ENCODE measurements at places on chromosomes 16 and 17. TPM values are rescaled to one million over a fixed set of nuclear protein-coding genes. Genes with fewer than 3 reads are reported as not detected.
A peak's percentile ranks its signal among the peaks of the same experiment; 100 is the strongest.

DNA sequence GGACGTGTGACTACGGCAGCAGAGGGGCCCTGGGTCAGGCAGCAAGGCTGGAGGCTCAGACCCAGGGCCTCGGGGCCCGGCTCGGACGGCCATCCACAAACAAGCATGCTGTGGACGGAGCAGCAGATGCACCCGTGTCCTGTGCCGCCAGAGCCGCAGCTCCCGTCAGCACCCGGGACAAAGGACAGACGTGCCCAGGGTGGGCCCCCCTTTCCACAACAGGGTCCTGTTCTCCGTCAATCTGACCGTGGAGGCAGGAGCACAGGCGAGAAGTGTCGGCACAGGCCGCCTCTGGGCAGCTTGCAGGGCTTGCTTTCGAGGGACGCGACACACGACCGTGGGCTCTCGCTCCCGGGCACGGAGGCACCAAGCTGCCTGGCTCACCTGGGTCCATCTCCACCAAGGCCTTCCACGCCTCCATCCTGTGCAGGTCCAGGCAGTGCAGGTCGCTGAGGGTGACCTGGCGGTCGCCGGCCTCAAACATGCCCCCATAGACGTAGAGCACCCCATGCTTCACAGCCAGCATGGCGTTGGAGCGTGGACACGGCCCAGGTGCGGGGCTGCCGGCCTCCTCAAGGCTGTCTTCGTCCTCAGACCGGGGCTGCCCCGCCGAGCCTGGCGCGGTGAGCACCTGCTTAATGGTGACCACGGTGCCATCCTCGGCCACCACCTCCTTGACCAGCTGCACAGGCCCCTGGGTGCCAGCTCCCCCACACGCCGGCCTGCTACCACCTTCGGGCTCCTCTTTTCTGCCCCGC, 56.7 kb downstream of the KLHDC4 start:
- DNase-seq: no peak

DNA sequence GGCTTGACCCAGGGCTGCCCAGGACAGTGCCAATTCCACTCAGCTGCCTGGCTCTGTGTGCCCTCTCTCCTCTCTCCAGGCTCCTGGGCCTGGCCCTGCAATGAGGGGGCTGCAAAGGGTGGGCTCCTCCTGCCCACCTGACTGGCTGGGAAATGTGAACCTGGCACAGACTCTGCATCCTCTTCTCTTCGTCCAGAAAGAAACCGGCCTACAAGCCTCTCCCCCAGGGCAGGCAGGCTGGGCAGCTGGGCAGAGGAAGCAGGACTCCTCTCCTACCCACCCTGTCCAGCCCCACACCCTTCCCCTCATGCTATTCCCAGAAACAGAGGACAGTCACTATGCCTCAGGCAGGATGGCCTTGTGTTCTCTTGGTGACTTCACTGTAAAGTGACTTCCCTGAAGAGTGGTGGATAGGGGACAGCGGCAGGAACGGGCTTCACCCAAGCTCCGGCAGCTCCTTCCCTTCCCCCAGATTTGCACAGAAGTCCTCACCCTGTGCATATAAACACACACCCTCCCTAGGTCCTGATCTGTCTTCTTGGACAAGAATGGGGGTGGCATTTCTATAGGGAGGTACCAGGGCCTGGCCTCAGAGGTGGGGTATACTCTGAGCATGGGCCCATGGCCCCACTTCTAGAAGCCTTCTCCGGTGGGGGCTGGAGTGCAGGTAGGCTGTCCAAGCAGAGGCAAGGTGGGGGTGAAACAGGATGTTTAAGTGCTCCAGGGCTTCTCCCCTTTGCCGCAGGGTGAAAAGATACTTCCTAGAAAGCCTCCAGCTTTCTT, 4.9 kb upstream of the STAT5A start:
- DNase-seq: peak; percentile 40

DNA sequence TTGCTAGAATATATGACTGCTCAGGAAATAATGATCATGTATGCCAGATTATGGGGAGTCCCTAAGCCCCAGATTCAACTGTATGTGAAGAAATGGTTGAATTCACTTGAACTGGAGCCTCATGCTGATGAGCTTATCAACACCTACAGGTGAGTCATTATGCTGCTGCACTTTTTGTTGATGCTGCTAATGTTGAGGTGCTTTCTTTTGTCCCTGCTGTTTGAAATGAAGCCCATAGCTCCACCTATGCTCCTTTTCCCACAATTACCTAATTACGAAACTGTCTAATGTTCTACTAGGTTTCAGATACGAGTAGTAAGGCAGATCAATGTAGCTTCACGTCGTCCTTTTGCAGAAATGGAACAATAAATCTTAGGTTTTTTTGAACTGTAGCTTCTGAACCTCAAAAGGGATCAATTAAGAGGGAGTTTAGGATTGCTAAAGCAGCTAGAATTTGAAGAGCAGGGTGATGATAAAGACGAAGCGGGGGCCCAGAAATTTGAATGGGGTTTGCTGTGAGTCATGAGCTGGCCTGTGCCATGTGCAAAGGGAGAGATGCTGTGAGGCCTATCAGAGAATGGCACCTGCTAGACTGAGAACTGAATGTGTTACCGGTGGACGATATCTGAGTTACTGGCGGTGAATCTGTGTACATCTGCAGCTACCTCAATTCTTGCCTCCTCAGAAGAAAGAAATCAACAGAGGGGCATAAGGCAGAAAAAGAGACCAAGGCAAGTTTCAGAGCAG, 6.1 kb upstream of the UQCRC2 start:
- DNase-seq: no peak

- DNase-seq: peak; percentile 50
Observed at GRCh38 chr17:75084039-75084660, 3.6 kb upstream of the SLC16A5 start.

DNA sequence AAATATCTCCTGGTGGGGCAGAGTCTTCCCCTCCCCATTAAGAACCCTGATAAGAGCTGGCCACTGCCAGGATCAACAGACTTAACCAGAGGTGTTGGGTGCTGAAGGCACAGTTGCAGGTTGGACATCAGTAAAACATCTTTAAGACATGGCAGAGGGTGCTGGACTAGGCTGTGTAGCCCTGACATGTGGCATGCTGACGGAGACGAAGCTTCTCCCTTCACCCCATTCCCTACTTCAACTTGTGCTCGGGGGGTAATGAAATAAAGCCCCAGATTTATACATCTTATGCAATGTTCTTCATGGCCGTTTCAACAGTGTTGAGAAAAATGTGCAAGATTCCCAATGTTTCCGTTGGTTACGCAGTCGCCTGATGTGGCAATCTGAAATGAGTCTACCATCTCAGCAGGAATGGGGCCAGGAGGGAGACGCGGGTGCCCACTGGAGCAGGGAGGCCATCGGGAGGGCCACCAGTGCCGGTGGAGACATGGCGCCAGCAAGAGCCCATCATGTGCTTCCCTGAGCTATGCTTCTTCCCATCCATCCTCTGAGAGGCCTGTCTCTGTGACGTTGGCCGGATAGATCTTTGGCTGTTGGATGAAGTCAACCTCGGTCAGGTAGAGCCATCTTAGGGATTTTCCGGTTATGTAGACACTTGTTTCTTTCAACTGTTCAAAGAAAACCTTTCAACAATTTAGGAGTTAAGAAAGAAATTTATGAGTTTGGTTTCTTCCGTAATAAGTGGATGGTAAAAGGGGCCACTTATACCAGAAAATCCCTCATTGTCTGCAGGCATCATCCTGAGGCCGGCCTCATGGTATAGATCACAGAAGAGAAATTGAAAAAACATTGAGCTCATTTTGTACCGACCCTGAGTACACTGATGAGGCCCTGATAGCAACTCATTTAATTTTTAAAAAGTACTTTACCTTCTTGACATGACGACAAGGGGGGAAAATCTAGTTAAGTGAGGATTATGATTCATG, 6.4 kb downstream of the IRF8 start:
- no peak for DNase-seq

DNA sequence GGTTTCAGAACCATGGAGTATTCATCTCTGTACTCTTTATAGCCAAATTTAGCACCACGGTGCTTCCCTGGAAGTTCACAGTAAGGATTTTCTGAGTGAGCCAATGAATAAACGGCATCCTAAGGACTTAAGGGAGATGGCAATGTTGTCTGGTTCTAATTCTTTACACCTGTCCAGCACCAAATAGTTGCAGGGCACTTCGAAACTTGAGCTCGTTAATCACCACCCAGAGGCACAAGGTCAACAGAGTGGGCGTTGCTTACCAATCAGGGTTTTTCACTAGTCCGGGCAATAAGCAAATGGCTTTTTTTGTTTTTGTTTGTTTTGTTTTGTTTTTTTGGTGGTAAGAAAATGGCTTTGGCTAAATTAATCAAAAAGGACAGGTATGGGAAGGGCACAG, 28.2 kb upstream of the TMEM220 start:
- peak; percentile 37 for DNase-seq

GRCh38 chr17:13114601-13115031, 96.8 kb upstream of the ELAC2 start:
- DNase-seq: peak; percentile 89

GRCh38 chr16:85328676-85329058, 216.4 kb upstream of the CIBAR2 start:
- DNase-seq: peak; percentile 97

DNA sequence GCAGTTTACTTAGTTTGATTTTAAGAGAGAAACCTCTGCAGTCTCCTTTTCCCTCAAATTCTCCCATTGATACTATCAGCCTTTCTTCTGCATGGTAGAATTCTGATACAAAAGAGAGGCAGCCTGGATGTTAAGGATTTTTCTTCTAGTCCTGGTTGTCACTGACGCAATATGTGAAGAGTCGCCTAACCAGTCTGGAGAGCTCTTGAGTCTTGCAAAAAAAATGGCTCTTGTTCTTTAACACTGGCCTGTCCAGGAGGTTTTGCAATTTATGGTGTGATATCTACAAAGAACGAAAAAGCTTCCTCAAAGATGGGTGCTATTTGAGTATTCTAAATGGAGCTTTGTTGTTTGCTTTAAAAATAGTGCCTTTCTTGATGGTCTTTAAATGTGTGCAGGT, 28.9 kb downstream of the COX10 start:
- no peak for DNase-seq

DNA sequence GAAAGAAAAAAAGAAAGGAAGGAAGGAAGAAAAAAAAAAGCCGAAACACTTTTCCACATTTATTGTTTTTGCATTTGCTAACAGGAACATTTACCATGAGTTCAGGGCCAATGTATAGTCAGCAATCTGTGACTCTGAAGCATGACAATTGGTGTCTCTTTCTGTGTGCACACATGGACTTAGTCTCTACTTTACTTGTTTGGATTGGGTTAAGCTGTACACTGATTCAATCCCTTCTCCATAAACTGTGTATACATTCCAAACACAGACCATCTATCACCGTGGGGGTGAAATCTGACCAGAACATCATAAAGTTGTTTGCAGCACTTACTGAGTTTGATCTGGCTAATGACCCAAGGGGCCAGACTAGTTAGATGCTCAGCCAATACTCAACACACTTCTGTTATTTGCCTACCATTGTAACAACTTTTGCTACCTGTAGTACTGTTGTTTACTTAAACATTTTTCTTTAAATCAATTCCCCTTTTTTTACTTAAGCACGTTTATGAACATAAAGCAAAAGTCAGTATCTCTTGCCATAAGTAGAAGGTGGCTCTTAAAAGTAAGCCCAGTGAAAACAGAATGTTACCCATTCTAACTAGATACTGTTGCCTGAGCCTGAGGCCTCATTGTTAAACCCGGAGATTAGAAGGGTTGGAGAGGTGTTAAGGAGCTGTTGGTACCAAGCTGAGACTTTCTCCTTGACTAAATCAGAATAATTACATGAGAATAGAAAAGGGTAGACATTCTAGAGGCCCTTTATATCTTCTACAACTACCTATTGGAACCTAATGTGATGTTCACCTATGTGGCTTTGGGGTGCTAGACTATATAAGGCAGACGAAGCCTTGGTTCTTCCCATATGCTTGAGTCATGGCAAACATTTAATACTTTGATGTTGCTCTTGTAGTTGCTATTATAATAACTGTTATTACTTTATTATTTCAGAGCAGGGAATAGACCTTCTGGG, 41.8 kb downstream of the SCNN1B start:
- DNase-seq: peak; percentile 62

DNA sequence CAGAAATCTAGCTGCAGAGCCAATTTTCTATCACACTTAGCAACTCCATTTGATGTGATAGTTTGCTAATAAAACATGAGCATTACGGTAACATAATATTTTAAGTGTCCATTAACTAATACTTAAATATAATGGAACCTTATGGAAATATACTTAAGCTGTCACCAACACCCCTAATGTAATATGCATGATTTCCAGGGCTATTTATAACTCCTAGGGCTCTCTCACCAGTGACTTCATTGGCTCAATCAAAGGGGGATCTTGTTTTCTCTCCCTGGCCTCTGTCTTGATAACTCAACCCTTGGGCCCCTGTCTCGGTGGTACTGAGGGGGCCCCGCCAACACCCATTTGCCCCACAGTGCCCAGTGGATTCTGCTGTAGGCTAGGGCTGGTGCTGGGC, 170.4 kb downstream of the SALL1 start:
- no peak for DNase-seq

DNA sequence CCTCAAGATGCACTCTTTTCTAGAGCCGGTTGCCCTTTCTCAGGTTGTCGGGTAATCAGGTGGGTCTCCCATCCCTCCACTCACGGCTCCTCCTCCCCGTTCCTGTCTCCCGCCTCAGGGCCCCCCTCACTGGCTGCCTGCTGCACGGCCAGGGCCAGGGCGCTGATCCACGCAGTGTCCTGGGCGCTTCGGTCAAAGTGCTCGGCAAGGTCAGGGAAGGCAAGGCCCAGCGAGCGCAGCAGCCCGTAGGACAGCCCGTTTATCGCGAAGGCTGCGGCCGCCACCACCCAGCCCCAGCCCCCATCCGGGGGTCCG, 753 bp downstream of the SLC16A11 start:
- DNase-seq: no peak

- no peak for DNase-seq
Observed at GRCh38 chr16:11901091-11901490, 14.7 kb downstream of the GSPT1 start.

DNA sequence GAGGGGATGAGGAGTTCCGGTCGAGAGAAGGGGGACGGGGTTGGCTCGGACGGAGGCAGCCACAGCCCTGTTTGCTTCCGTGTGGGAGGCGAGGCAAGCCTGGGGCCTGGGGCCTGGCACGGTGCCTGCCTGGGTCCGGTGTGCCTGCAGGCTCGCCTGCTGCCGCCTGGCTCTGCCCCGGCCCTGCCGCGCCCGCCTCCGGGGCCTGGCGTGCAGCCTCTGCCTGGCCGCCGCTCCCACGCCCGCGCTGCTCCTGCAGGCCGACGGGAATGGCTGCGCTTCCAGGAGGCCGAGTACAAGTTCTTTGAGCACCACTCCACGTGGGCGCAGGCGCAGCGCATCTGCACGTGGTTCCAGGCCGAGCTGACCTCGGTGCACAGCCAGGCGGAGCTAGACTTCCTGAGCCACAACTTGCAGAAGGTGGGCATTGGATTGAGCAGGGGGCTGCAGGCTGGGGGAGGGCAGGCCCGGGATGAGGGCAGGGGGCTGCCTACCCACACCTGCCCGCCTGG, 53.1 kb downstream of the MRC2 start:
- peak; percentile 43 for DNase-seq

The SPNS2 gene
- 0.09 TPM for total RNA-seq

The CDR2L gene
- total RNA-seq: 20.4 TPM

The KRT33B gene
- total RNA-seq: not detected

The HS3ST6 gene
- total RNA-seq: not detected

All from endodermal cell (in vitro differentiated cells).